ENCODE measurements at places on chromosomes 16 and 17.

GRCh38 chr16:588639-588888 lies 1.3 kb upstream of the RAB40C start:
- no peak for DNase-seq

DNA sequence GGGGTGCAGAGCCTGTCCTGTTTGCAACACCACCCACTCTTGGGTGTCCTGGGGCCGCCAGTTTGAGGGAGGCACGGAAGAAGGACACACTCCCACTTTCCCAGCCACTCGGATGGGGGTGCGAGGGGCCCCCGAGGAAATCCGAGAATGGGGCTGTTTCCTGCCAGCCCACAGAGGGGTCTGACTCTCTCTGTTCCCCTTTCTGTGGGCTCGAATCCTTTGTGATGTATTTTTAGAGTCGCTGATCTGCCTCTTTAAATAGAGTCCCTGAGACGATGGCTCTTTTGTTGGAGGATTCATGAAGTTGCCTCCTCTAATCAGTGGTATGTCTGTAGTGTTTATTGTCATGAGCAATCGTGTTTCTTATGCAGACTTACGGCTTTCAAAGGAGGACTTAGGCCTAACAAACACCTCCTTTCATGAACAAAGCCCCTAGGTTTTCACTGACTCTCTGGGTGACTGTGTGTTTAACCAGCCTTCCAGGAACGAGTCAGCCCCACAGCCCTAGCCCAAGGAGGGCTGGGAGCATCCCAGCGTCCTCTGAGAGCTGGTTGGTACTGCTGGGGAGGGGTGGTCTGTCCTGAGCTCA lies 29.1 kb downstream of the CIBAR2 start:
- no peak for DNase-seq

- DNase-seq: no peak
Measured at GRCh38 chr16:30997725-30998711, 12.4 kb downstream of the STX1B start.

- no peak for DNase-seq
Measured at GRCh38 chr17:49521471-49522356, 26.6 kb downstream of the NGFR start.

- no peak for DNase-seq
Measured at GRCh38 chr17:8470447-8471047, 34.9 kb downstream of the NDEL1 start.

GRCh38 chr16:53358884-53359283 lies 75.4 kb upstream of the RBL2 start:
- DNase-seq: no peak

- DNase-seq: no peak
Measured at GRCh38 chr17:7580604-7581575, 1.5 kb downstream of the CD68 start.

GRCh38 chr17:46978489-46979146 lies 435 bp downstream of the RPRML start:
- DNase-seq: no peak

DNA sequence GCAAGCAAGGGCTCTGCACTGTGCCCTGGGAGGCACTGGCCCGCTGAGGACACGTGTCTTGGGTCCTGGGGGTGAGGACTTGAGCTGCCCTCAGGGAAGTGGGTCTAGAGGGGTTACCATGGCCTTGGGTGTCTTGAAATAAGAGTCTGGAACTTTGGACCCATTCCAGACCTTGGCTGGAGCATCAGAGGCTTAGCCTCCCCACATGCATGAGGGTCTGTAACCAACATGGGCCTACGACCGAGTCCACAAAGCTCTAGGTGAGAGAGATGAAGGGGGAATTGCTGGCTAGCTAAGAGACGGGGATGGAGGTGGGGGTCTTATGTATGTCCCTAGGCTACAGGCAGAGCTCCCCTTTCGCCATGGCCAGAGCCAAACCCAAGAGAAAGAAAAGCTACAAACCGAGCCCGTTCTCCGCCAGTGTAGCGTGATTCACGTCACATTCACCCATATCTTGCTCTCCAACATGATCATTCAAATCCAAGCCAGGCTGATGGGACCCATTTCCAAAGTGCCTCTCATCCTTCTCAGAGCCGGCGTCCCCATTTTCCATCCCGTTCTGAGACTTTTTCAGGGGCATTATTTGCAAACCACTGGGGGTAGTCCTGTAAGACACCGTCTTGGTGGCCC lies 120.1 kb downstream of the CDYL2 start:
- no peak for DNase-seq

DNA sequence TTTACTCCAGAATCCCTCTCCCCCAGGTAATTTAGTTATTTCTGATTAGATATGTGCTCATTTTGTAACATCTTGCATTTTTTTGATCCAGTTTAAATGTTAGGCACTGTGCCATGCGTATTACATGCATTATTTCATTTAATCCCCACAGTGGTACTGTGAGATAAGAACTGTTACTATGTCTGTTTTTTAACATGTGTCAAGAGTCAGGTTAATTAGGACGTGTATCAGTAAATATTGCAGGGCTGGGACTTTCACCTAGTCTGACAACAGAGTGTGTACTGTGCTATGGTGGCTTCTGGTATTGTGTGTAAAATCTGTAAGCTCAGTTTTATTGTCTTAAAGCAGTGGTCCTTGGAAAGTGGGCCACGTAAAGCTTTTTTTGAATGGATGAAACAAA lies 10.6 kb downstream of the RSPRY1 start:
- DNase-seq: no peak

- DNase-seq: no peak
Measured at GRCh38 chr17:27762527-27763305, 37.6 kb downstream of the NOS2 start.

All from DMS 273 treated with DMSO at 0.1 percent for 48 hours (cell line).